Activated CD4-positive, alpha-beta T cell treated with anti-CD3 and anti-CD28 coated beads for 36 hours (primary cell): ENCODE measurements at places on chromosomes 2 and 18. TPM values are rescaled to one million over a fixed set of nuclear protein-coding genes. Genes with fewer than 3 reads are reported as not detected.

The ITGB6 gene
- total RNA-seq = not detected

The SNORC gene
- total RNA-seq = 0.87 TPM

The DLGAP1 gene
- total RNA-seq = not detected

The SERPINB3 gene
- total RNA-seq = not detected

The CRYGC gene
- not detected for total RNA-seq

The PFN4 gene
- total RNA-seq = 0.30 TPM

The RGPD5 gene
- total RNA-seq = 27.0 TPM

The FBXO15 gene
- total RNA-seq = 1.6 TPM

The LHCGR gene
- total RNA-seq = not detected

The RMND5A gene
- 35.0 TPM for total RNA-seq

DNA sequence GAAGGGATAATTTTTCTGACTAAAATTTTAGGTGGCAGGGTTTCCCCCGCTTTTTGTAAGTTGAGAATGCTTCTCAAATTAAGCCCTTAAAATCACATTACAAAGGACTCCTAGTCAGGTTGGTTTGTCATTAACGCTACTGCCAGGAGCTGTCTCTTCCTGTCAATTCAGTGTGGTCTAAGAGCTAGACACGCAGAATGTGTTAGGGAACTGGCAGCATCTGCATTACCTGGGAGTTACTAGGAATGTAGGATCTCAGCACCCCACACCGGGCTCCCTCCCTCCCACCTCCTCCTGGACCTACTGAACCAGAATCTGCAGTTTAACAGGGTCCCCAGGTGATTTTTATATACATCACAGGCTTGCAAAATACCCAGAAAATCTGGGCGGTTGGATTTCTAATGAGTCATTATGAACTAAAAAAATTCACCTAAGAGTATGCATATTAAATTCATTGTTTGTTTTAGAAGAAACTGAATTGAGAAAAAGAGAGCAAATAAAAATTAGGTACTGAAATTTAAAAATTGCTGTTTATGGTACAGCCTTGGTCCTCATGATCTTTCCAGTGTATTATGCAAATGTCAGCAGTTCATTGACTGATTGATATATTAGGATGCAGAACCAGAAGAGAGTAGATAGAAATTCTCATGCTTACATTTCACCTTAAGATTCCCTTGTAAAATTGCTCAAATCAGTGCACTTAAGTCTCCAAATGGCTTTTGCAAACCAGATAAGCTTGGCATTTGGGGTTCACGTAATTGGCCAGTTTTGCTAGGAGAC lies 130.9 kb upstream of the ITGA6 start:
- no peak for DNase-seq

DNA sequence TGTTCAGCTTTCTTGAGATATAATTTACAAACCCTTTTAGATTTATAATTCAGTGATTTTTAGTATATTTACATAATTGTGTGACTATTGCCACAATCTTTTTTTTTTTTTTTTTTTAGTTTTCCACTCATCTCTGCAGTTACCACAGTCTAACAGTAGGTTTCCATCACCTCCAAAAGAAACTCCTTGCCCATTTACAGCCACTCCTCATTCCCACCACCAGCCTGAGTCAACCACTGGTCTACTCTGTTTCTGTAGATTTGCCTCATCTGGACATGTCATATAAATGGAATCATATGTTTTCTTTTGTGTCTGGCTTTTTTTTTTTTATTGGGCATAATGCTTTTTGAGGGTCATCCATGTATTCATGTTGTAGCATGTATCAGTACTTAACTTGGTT lies 16.1 kb downstream of the MTX2 start:
- DNase-seq = no peak

DNA sequence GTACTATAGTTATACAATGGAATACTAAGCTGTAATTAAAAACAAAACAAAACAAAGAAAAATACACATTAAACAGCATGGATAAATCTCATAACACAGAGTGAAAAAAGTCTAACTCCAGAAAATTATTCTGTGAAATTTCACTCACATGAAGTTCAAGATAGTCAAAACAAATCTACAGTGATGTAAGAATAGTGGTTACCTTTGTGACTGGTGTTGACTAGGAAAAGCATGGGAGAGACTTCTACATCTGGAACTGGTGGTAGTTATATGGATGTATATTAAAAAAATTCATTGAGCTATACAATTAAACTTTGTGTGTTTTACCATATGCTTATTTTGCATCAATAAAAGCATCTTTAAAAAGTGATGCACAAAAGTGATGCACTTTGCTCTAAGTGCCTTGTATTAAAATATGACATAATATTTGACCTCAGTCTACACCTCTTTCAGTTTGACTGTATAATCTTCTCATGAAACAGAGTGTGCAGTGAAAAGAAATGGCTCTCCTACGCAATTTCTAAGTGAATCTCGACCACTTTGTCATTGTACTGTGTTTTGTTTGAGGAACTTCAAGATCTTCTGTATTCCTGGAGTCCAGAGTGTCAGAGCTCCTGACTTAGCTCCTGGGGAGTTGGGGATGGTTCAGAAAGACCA lies 28.0 kb downstream of the STAT4 start:
- no peak for DNase-seq

- DNase-seq = no peak
Measured at GRCh38 chr2:18180031-18180610, 301.7 kb downstream of the KCNS3 start.

- DNase-seq = no peak
Measured at GRCh38 chr2:240412975-240413812, 22.3 kb upstream of the GPC1 start.

DNA sequence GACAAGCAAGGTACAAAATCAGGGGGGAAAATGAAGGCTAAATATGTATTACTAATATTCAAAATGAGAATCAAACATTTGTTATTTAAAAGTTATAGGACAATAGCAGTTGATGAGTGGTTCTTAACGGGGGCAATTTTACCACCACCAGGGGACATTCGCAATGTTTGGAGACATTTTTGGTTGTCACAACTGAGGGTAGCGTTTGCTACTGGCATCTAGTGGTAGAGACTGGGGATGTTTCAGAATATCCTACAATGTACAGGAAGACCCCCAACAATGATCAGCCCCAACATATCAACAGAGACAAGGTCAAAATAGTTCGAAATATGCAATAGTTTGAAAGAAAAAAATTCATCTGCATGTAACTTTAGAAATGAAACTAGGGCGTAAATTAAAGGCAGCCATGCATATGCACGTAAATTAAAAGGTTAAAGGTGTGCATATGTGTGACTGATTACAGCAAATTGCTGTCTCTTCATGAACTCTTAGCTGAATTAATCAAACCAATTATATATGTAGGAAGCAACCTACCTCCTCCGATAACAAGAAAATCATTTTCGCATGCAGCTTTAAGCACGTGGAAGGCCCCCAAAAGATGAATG lies 61.2 kb upstream of the CUL3 start:
- DNase-seq = peak; percentile 30

DNA sequence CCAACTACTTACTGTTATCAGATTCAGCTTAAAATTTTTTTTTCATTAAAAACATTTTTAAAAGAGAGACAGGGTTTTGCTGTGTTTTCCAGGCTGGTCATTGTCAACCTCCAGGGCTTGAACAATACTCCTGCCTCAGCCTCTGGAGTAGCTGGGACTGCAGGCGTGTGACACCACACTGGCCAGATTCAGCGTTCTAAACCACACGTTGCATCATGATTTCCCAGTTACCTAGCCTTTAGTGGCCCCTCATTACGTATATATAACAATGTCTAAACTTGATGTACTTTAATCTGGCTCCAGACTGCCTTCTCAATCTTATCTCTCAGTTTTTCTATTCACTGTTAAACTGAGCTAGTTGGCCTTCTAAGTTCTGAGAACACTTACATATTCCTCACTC lies 89.6 kb downstream of the COMMD1 start:
- DNase-seq = no peak

DNA sequence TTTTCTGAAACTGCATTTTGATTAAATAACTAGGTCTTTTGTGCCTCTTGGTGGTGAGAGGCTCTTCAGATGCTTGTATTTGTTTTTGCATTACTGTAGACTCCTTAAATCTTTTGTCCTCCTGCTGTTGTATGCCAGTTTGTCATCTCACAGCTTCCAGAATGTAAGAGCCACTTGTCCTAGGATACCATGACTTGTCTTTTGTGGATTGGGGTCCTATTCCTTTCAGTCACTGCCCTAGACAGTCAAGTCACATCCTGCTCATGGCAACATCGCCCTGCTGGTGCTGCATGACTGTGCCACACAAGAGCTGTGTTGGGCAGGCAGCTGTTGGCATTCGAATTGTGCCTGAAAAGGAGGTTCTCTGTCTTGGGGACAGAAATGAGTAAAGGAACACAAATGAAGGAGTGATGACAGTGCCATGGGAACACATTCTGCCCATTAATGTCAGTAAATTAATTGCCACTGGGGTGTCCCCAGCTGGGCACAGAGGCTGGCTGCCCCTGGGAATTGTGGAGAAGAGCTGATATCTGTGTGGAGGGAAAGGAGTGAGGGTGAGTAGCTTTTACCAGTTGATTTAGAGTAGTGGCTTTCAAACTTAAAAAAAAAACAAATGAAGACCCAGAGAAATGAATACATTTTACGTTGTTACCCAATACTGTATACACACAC lies 140.3 kb downstream of the ARL6IP6 start:
- no peak for DNase-seq

DNA sequence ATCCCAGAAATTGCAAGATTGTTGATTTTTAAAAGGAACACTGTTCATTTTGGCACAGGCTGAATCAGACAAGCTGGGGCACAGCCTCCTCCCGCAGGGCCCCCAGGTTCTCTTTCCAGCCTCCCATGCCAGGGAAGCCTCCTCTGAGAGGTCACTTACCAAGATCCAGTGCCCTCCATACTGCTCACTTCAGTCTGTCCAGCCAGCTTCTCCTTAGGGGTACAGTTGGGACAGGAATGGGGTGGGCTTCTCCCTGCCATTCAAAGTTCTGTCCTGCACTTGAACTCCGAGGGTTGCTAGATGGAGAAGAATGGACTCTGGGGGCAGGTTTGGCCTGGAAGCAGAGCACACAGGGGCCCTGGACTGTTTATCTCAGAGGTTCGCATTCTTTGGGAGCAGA lies 7.5 kb upstream of the CYP26B1 start:
- no peak for DNase-seq

- DNase-seq = no peak
Measured at GRCh38 chr18:9993521-9994025, 79.8 kb downstream of the VAPA start.

GRCh38 chr2:236980961-236981360 lies 104.7 kb upstream of the COPS8 start:
- DNase-seq = no peak

- DNase-seq = no peak
Measured at GRCh38 chr2:205073433-205074020, 528.3 kb downstream of the PARD3B start.

DNA sequence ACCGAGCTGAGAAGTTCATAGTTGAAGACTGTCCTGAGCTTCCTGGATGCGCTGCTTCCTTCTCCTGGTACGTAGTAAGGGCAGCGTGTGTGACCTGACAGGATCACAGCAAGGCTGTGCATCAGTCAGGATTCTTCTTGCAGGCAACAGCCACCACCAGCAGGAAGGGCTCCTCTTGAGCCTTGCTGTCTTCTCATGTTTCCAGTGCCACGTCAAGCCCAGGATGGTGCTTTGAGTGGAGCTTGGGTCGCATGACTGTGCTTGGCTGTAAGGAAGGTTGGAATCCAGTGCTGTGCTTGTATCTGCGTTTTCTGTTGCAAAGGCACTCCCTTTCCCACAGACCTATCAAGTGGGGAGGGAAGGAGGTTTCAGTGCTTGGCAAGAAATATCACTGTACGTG lies 194.3 kb downstream of the LDLRAD4 start:
- DNase-seq = no peak

- no peak for DNase-seq
Measured at GRCh38 chr2:108407864-108408729, 30.3 kb downstream of the SULT1C4 start.

DNA sequence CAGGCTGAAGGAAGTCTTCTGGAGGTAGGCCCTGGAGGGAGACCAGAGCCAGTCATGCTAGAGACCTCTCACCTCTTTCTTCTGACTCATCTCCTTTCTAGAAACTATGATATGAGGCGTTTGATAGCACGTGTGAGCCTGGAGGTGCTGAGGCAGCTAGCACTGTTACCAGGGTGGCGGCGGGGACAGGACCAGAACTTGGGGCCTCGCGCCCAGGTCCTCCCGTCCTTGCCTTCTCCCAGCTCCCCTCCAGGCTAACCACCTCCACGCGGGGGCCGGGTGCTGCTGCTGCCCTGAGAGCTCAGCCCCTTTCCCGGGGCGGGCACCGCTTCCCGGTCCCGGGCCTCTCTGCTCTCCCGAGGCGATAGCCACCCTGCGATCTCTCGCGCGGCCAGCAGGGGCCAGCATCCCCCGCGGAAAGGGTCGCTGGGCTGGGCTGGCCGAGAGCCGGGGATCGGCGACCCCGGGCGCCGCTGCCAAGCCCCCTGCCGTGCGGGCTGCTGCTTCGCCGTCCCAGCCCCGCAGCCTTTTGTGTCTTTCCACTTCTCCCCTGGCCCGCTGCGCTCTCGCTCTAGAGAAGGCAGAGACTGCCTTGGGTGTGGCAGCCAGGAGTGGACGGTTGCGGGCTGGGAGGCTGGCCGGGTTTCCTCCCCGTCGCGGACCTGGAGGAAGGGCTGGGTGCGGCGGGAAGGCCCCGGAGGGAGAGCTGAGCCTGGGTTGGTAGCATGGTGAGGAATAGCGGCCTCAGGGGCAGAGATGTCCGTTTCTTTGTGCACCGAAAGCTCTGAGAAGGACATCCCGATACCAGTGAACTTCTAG lies 49.1 kb downstream of the TMEM17 start:
- DNase-seq = peak; percentile 82

DNA sequence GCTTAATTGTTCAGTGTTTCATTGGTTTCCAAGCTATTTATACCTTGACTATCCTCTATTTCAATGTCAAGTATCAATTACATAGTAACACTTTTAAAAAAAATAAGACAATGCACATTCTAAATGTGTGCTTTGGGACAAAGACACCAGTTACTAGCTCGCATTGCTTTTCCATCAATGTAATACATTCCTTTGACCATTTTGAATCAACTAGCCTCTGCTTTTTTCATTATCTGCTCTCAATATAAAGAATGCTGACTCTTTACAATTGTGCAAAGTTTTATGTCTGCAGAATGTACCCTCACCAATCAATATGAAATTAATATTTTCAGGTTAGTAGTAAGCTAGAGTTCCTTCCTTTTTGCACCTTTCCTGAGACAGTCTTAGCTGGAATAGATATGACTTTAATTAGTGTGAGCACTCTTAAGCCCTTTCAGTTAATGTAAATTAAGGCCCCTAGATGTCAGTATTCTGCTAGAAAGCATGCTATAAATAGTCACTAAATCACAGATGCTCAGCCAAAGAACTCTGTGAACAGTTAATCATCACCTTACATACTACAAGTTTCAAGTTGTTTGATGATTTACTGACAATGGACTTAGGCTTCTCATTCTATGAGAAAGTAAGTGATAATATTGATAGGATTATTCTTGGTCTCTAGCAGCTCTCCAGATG lies 413.6 kb downstream of the PTH2R start:
- no peak for DNase-seq
